ENCODE measurements at places on chromosomes 4 and X. TPM values are rescaled to one million over a fixed set of nuclear protein-coding genes. Genes with fewer than 3 reads are reported as not detected.

The CYBB gene
- total RNA-seq, result not detected

The C4orf36 gene
- total RNA-seq, result 0.06 TPM

The UCHL1 gene
- total RNA-seq, result 222 TPM

The SPIN2A gene
- total RNA-seq, result 0.17 TPM

The GSTCD gene
- total RNA-seq, result 25.8 TPM

The DOK7 gene
- 41.6 TPM for total RNA-seq

The AKAP4 gene
- total RNA-seq, result not detected

The SULT1E1 gene
- total RNA-seq, result not detected

The SSX4B gene
- not detected for total RNA-seq

The TEX13B gene
- total RNA-seq, result not detected

The NXF2 gene
- not detected for total RNA-seq

The MSANTD1 gene
- total RNA-seq, result 0.06 TPM

The NLRP2B gene
- total RNA-seq, result not detected

The PGAM4 gene
- total RNA-seq, result not detected

The MEPE gene
- not detected for total RNA-seq

The PHF8 gene
- 7.6 TPM for total RNA-seq

The GLRA3 gene
- not detected for total RNA-seq

The FAAH2 gene
- not detected for total RNA-seq

The MTTP gene
- 0.06 TPM for total RNA-seq

The ARMCX5 gene
- total RNA-seq, result 13.4 TPM

The PPEF1 gene
- not detected for total RNA-seq

The CXCL11 gene
- total RNA-seq, result not detected

The FATE1 gene
- total RNA-seq, result not detected

The MAGEA1 gene
- total RNA-seq, result not detected

The MAGEC1 gene
- total RNA-seq, result not detected

The BMP15 gene
- total RNA-seq, result not detected

The COX7B2 gene
- not detected for total RNA-seq

The NMU gene
- not detected for total RNA-seq

The SORBS2 gene
- 4.2 TPM for total RNA-seq

The PABPC5 gene
- 3.7 TPM for total RNA-seq

The TLR7 gene
- total RNA-seq, result not detected

The TAF7L gene
- not detected for total RNA-seq

The GUCY1A1 gene
- not detected for total RNA-seq

The GUCY1B1 gene
- 3.4 TPM for total RNA-seq

The DDX53 gene
- total RNA-seq, result not detected

The NHSL2 gene
- total RNA-seq, result 0.23 TPM

The EXOC1 gene
- 51.2 TPM for total RNA-seq

The CLGN gene
- total RNA-seq, result not detected

The TCEAL3 gene
- total RNA-seq, result 39.7 TPM

The MMGT1 gene
- 23.8 TPM for total RNA-seq

The ADRA2C gene
- total RNA-seq, result 2.9 TPM

The EPHA5 gene
- 2.3 TPM for total RNA-seq

The XAGE2 gene
- not detected for total RNA-seq

The SLC6A14 gene
- total RNA-seq, result not detected

The DSPP gene
- not detected for total RNA-seq

The PPP4R3C gene
- not detected for total RNA-seq

The GLRB gene
- total RNA-seq, result 13.3 TPM

The BEX1 gene
- total RNA-seq, result 11.0 TPM

The ABRAXAS1 gene
- 14.2 TPM for total RNA-seq

The MAGEB2 gene
- total RNA-seq, result not detected

The GLOD5 gene
- not detected for total RNA-seq

The MTMR8 gene
- total RNA-seq, result not detected

The SMIM31 gene
- not detected for total RNA-seq

The NPY2R gene
- not detected for total RNA-seq

The EXOC1L gene
- not detected for total RNA-seq
